ENCODE measurements at places on chromosomes 3 and 15. TPM values are rescaled to one million over a fixed set of nuclear protein-coding genes. Genes with fewer than 3 reads are reported as not detected.

Gene IQCF5
- not detected for polyA plus RNA-seq

DNA sequence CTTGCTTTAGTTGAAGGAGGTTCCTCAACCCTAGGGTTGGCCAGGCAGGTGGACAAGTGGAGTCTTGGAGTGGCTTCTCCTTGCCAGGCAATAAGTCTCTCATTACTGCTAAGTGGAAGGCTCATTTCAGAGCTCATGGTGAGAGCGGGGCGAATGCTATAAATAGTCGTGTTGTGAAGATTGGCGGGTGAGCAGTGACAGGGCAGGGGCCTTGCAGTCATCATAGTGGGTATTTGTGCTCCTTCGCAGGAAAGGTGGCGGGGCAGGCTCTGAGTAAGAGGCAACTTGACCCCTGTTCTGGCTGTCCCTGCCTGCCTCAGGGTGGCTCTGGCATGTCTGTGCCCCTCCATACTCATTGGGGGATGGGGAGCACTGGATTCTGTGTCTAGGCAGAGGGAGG is 8.7 kb upstream of the GRM2 start:
- no peak for DNase-seq

Gene NEK11
- 19.2 TPM for polyA plus RNA-seq

DNA sequence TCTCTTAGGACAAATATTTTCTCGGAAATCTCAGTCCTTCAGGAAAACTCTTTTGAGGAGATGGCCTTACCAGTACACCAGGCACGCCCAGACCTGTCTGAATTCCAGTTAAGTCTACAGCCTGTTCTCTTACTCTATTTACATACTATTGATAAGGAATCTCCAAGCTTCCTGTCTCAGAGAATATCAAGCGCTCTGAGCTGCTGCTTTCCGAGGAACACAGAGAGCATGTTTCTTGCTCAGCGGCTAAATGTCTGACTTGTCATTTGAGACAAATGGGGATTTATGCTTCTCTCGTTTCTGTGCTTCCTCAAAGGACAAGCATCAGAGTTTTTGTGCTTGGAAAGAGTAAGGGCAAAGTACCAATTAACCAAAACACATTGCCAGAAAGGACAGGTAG is 112.4 kb upstream of the CCDC54 start:
- no peak for DNase-seq

DNA sequence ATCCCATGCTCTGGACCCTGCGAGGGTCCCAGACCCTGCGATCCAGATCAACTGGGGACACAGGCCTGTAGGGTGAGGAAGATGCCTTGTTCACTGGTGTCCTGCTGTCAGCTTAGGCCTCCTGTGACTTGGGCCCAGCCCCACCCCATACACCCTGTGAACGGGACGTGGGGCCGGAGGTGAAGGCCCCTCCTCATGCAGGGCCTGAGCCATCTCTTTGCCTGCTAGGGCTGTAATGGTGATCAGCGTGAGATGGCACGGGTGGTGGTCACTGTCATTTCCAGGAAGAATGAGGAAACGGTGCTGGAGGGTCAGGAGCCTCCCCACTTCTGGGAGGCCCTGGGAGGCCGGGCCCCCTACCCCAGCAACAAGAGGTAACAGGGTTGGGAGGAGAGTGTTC is 12.4 kb downstream of the VILL start:
- DNase-seq: no peak

DNA sequence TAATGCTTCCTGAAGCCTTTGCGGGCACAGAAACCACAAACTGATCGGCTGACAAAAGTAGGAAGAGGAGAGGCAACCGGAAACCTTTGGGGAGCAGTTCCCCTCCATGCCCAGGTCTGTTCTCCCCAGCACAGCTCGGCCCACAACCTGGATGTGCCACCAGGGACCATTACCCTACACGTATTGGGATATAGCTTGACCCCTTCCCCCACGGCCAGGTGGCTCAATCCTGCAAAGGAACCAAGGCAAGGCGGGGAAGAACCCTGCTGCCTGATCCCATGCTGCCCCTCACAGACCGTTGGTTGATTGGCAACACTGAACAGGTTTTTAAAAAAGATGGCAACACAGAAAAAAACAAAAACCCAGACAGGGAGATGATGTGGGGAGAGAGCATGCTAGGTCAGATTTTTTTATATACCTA is 19.7 kb upstream of the TCAIM start:
- no peak for DNase-seq

Gene ADGRG7
- polyA plus RNA-seq: not detected

Gene FSD2
- 0.14 TPM for polyA plus RNA-seq

DNA sequence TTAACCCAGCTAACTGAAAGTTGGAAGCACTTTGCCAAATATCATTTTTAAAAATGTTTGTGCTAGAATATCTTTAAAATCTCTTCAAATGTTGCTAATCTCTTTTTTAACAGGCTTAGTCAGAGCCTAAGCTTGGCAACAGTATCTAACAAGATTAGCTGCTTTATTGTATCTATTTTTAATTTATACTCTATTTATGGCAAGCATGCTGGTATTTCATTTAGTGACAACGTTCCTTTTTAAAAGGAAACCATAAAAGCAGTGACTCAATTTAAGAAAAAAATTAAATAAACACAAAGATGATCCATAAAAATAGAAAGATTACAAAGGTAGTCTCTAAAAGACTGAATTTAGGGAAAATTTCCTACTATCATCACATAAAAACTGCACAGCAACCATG is 40.5 kb downstream of the SLC12A6 start:
- DNase-seq: no peak

DNA sequence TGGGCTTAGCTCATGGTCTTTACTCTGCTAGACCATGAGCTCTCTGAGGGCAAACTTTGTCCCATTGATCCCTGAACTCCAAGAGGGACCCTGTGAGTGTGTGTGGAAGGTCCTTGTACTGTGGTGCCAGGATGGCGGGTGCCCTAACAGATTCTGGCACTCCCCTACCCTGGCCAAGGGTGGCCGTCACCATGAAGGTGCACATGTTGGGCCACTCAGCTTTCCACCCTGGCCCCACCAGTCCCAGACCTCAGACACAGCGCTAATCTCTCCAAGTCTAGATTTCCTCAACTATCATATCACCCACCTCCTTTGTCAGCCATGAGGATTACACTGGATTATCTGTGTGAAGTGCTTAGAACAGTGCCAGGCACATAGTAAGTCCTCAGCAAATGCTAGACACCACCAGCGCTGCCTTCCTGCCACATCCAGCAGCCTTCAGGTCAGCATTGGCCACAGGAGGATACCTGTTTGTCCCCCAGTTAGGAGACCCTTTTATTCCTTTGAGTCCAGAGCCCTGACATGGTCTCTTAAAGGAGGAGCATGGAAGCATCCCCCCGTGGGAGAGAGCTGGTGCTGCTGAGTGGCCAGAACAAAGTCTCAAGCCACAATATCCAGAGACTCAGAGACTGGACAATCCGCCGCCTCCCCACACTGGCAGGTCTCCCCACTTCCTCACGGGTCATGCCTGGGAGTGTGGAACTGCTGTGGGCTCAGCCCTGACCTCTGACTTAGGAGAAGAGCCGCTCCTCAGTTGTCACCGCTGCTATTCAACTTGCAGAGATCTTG is 44.5 kb upstream of the SLCO2A1 start:
- DNase-seq: no peak

- no peak for DNase-seq
These were observed 193.7 kb upstream of the CFAP20DC start for GRCh38 chr3:59243476-59243875.

Gene ZPLD1
- 0.46 TPM for polyA plus RNA-seq

DNA sequence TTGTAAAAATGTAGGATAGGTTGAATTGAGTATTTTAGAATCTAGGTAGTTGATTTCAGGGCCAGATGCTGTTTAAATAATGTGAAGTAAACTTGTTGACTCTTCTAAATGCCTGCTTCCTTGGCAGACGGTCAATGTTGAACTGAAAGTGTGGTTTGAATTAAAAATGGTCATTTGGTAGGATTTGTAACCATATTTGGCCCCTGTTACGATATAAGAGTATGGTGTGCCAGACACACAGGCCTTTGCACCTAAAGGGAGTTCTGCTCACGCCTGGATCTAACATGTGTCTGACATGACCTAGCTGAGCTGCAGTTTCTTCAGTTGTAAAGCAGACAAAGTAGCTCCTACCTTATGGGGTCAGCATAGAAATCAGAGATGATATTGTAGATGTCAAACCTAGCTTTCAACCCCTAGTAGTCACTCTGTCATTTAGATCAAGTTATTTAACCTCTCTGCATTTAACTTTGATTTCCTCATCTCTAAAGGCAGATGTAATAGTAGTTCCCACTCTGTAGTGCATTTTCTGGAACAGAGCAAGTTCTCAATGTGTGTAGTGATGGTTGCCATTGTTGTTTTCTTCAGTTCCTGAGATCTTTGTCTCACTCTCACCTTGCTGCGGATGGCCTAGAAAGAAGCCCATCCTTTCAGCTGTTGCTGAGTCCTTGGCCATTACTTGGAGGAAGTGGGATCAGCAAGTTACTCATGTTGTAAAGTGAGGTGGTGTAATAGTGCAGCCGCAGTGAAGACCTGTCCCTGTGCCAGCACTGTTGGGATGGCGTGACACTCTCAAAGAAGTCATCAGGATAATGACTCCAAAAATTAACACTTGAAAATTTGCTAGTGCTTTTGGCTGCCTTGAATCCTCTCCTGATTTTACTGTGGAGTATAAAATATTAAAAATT is 90.2 kb downstream of the GHSR start:
- DNase-seq: no peak

- DNase-seq: no peak
These were observed at the start of gene SLC51B for GRCh38 chr15:65044724-65045481. Gene SLC51B, plus strand, starts transcription at chr15:65045387. Its CDS starts 4,618 bp downstream, at chr15:65050005.

DNA sequence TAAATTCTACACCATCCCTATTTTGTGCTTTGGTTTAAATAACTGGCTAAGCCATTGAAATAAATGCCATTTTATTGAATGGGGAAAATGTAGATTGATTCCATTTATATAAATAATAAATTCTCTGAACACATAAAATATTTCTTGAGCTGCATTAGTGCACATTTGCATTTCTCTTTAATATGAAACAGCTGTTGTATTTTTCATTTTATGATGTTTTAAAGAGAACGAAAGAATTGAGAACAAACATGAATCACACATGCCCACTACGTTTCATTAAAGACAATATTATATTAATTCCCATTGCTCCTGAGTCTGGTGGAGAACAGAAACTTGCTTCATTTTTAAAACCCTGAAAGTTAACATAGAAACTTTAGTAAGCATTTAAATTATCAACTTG is 235.7 kb upstream of the CFAP20DC start:
- no peak for DNase-seq

GRCh38 chr3:60307562-60308199 is 943.6 kb downstream of the FHIT start:
- DNase-seq: no peak
